Activated CD4-positive, CD25-positive, alpha-beta regulatory T cell (primary cell): ENCODE measurements at places on chromosomes 6 and 20.

GRCh38 chr6:155694419-155694790 is 238.8 kb upstream of the NOX3 start:
- DNase-seq, result no peak

GRCh38 chr6:127332383-127332961 is 10.9 kb downstream of the ECHDC1 start:
- no peak for DNase-seq

DNA sequence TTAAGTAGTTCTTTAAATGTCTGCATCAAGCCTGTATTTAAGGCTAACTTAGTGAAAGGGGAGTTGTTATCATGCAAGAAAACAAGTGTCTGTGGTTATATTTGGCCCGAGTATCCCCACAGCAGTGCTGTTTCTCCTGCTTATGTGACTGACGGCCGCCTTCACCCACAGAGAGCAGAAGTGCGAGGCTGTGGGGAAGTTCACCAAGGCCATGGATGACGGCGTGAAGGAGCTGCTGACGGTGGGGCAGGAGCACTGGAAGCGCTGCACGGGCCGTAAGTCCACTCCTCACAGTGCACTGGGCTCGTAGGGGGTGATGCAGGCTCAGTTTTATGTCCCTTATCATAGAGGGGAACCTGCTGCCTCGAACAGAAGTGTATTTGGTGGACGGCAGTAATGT is 53.2 kb upstream of the SYNJ2 start:
- no peak for DNase-seq

- DNase-seq, result no peak
Observed at GRCh38 chr6:122200440-122200839, 199.0 kb upstream of the HSF2 start.

DNA sequence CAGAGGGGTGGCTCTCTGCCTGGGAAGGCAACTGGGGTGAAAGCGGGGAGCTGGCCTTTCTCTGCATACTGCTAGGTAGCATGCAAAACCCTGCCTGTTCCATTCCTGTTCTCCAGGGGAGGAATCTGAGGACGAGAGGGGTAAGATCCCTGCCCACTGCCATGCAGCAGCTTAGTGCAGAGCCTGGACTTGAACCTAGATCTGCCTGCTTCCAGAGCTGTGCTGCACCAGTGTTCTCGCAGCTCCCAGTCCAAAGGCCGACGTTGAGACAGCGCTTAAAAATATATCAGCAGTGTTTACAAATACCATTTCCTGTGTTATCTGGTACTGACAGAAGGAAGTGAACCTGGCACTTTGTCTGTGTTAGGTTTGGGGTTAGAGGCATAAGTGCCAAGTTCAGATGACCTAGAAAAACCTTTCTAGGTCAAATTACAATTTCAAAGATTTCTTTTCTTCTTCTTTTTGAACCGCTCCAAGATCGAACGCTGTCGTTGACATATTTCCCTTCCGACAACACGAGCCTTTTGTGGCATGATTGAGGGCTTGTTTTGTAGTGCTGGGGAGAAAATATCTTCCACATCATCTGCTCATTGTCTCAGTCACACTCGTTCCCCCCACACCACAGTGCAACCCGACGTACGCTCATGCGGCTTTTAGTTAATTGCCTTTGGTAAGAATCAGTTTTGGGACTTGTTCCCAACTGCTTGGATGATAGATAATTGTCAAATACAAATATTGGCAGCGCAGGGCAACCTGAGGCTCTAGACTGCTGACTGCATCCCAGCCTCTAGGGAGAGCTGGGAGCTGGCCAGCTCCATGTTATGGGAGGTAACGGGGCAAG is 44.6 kb downstream of the TOX2 start:
- DNase-seq, result no peak

GRCh38 chr20:37516811-37517750 is 4.0 kb upstream of the NNAT start:
- DNase-seq, result no peak

- DNase-seq, result no peak
Observed at GRCh38 chr6:102051720-102052119, 658.2 kb downstream of the GRIK2 start.

DNA sequence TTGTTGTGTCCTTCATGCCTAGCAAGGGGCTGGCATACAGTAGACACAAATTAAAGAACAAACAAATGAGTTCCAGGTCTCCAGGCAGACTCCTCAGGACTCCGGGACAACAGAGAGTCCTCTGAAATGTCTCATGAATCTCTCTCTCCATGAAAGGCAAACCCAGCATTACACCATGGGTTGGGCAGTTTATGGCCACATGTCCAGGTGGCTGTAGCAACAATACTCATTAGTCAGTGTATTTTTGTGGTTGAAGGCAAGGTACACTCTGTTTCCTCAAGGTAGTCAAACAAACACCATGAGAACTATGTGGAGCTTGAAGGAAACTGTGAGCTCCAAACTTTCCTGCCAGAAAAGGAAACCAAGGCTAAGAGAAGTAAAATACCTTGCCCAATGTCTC is 62.2 kb downstream of the KCNB1 start:
- no peak for DNase-seq

- no peak for DNase-seq
Observed at GRCh38 chr6:163199371-163199770, 215.1 kb upstream of the QKI start.

DNA sequence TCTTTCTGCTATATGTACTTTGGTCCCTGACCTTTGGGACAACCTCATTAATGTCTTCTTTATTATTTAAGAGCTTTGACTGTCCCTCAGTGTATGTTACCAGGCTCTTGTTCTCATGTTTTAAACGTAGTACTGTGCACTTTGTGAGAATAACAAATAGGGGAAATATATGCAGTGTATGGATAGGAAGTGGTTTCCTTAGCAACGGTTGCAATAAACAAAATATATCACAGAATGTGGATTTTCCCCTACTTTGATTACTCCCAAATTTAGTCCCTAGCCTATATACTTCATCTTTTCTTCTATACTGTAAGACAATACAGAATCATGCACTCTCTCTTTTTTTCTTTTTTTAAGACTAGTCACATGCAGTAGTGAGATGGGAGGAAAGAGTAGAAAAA is 123.8 kb upstream of the AKIRIN2 start:
- DNase-seq, result no peak

GRCh38 chr20:63095718-63096654 is 89.2 kb upstream of the BHLHE23 start:
- DNase-seq, result no peak

DNA sequence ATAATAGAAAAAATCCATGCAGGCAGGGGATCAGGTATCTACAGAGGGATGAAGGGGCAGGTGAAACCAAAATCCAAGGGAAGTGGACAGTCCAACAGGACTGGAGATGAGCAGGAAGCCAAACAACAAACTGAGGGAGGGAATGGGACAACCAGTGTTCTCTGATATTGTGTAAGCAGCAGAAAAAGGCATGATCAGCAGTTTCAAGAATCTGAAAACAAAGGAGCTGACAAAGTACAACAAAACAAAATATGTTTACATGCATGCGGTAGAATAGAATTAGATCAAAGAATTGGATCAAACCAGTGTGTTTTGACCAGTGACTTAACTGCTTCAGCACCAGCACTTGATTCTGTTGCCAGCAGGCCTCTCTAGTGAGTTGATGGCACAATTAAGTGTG is 729.7 kb downstream of the RFPL4B start:
- DNase-seq, result no peak

- DNase-seq, result no peak
Observed at GRCh38 chr6:105022416-105022815, 65.5 kb downstream of the LIN28B start.

- DNase-seq, result no peak
Observed at GRCh38 chr6:2546901-2547300, 203.8 kb downstream of the MYLK4 start.

DNA sequence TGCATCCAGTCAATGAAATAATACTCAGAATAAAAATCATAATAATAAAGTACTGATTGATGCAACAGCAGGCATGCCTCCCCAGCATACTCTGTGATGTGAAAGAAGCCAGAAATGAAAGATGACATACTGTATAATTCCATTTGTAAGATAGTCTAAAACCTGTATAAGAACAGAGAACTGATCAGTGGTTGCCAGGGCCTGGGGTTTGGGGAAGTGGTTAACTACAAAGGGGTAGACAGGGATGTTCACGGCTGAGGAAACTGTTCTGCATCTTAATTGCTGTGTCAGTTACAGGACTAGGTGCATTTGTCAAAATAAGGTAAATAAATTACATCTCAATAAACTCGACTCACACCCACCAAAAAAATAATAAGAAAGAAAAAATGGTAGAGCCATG is 81.3 kb upstream of the BMP2 start:
- no peak for DNase-seq

DNA sequence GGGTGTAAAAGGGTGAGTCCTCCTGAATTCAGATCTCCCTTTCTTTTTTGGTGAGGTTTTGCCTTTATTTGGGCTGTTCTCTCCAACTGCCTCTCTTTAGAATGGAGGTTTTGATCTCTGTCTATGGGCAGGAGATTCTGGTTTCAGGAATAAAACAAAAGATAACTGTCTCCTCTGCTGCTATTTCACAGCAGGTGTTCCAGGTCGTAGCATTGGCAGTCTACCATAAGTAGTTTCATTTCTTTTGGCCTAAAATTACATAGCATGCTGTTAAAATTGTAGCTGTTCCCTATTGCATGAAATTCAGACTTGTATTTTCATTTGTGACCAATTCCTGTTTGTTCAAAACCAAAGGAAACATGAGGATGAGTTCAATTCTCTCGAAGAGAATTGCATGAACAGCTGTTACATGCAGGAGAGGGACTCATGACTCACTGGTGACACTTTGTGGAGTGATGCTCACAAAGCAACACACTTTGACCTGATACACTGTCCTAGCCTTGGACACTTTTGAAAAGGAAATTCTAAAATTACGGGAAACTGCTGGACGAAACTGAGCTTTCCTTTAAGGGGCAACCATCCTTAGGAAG is 76.8 kb upstream of the SIRPG start:
- DNase-seq, result no peak

- no peak for DNase-seq
Observed at GRCh38 chr20:54590856-54591255, 115.5 kb downstream of the DOK5 start.

DNA sequence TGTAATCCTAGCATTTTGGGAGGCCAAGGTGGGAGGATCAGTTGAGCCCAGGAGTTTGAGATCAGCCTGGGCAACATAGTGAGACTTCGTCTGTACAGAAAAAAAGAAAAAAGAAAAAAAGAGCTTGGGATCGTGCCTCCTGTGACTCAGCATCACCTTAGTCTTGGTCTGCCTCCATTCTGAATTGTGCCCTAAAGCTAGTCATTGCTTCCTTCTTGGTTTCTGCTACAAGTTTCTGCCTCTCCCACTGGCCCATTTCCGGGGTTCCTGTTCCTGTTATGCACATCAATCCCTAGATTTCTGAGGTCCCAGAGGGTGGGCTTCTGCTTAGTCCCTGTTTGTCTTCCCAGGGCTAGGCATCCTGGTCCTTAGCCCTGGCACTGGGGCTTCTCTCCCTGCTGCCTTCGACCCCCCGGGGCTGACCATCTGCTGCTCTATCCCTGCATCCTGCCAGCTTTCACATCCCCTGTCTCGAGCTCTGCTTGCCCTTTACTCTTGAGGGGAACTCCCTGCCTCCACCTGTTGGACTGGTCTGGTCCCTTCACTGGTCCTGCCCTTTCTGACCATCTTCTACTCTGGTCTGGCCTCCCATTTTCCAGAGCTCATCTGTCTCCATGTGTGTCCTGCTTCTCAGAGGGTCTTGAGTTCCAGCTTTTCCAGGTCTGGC is 77.5 kb upstream of the ESR1 start:
- DNase-seq, result no peak

- DNase-seq, result no peak
Observed at GRCh38 chr6:147417954-147418353, 90.5 kb upstream of the SAMD5 start.

GRCh38 chr6:33172688-33173534 is 19.4 kb downstream of the COL11A2 start:
- no peak for DNase-seq

DNA sequence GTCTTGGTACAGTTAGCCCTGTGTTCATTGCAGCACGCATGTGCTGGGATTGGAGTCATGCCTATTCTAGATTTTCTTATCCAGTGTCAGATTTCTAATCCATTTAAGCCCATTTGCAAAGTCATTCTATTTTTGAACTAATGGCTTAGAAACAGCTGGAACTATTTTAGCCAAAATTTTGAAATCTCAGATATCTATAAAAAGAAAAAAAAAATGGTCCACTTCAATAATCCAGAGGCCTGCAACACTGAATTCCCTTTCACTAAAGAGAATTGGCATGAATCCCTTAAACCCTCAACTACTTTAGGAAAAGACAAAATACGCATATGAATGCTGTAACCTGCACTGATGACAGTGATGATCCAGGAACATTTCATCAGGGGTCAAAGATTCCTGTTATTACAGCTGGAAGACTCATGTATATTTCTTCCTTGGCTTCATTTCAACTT is 1.5 kb downstream of the COL21A1 start:
- DNase-seq, result no peak

GRCh38 chr6:158769771-158770432 is 49.3 kb downstream of the EZR start:
- DNase-seq, result no peak

- no peak for DNase-seq
Observed at GRCh38 chr6:134532694-134533624, 215.0 kb upstream of the SGK1 start.

DNA sequence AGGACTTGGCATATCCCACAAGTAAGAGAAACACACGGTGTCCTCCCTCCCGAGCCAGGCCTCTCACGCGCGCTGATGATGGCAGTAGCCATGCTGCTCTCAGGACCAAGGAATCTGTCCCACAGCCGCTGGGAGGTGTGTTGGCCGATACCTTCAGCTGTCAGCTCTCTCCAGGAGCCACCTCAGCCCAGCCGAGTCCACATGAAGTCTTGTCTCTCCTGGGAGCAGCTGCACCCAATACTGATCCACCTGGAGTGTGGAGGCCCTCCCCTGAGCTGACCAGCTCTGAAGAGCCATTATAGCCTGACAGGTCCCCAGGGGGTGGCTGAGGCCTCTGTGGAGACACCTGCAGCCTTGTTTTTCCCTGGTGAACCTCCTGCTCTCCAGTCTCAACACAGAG is 23.8 kb upstream of the NXT1 start:
- no peak for DNase-seq

DNA sequence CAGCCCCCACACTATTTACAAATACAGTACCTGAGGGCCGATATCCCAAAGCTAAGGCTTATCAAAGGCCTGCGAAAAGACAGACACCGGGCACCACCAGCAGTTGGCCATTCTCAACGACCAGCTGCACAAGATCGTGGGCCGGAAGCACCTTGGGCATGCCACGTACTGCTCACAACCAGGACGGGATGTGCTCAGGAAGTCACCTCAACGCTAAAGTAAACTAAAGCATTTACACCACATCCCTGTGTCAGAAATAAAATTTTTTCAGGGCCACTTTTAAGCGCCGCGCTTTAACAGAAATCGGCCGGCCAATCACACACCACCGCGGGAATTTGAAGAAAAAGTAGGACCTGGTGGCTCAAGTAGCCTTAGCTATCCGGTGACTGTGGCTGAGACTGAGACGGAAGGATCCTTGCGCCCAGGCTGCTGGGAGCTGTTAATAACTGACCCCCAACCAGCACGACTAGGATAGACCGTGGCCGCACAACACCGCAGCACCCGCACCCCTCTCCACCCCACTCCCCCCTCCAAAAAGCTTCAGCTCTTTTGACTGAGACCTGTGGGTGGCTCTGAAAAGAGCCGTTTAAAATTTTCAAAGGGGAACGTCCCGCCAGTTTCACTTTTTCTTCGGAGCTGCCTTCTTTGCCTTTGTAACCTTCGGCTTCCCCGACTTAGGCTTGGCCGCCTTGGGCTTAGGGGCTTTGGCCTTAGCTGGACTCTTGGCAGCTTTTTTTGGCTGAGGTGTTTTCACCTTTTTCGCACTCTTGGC is 131.2 kb upstream of the BTN3A2 start:
- peak; percentile 42 for DNase-seq
